ENCODE measurements at places on chromosomes 7 and 10. TPM values are rescaled to one million over a fixed set of nuclear protein-coding genes. Genes with fewer than 3 reads are reported as not detected.

The HOXA11 gene
- 0.67 TPM for total RNA-seq

The SLC37A3 gene
- 28.1 TPM for total RNA-seq

The TMEM140 gene
- total RNA-seq: 1.0 TPM

The CFAP70 gene
- 0.28 TPM for total RNA-seq

The HDAC9 gene
- total RNA-seq: 0.03 TPM

The ADGRA1 gene
- total RNA-seq: 0.02 TPM

The FFAR4 gene
- total RNA-seq: 0.27 TPM

The SLC26A3 gene
- not detected for total RNA-seq

The NCF1 gene
- 0.12 TPM for total RNA-seq

The MRPS16 gene
- total RNA-seq: 187 TPM

The HECW1 gene
- 12.0 TPM for total RNA-seq

The FAM131B gene
- total RNA-seq: 0.48 TPM

The SUN3 gene
- not detected for total RNA-seq

The ASAH2B gene
- total RNA-seq: 3.6 TPM
